ENCODE measurements at places on chromosomes 5 and 9.

DNA sequence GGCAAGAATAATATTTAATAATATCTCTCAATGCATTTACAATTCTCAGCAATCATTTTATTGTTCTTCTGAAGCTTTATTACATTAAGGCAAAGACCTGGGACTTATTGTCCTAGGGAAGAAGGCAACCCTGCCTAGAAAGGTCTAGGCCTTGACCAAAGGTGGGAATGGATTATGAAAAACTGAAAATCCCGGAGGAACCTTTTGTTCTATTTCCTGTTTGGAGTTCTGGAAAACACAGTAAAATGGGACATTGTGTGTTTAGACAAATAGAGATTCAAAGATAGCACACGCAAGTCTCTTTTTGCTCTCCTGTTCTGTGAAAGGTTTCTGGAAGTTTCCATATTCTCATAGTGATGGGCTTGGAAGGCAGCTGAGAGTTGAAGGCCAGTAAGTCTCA lies 31.1 kb downstream of the BAAT start:
- DNase-seq, result no peak

DNA sequence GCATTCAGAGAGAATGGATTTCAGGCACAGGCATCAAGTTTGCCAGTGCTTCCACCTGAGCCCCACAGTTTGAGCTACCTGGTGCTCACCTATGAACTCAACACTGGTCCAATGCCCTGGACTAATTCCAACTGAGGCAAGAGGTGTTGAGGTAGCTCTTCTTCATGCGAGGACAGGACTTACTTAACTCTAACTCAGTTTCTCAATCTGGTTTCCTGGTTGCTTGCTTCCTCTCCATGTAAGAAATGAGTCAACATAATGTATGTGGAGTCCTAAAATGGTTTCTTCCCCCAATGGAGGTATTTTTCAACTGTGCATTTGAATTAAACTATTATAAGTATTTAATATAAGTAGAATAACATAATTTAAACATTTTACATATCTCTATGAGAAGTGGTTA lies 523.6 kb upstream of the DAB2 start:
- DNase-seq, result no peak

DNA sequence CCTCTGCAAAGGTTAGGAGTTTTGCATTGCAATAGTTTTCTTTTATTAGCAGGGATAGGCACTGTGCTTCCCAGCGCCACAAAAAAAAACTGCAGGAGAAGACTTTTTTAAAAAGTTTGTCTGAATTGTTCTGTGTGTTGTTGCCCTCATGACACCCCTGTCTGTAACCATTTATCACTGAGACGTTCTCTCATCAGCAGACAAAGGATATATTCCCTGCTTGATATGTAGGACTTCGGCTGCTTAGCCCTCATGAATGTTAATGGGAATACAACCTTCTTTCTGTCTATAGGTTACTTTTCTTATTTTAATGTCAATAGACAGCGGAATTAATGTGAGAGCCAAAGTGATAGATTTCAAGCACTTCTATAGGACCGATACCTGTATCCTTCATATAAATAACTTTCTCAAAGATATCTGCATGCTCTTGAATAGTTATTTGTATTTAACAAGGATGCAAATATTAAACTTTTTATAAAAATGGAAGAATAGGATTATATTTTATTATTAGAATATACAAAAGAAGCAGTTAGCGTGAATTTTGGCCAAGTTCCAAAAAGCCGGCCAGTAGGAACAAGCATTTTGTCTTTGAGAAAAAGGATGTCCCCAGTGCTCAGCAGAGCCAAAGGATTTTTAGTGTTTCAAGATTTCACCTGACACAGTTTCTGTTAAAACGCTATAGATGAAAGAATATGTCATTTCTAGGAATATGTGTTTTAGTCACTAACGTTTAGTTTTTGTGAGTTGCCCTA lies 1.5 kb upstream of the LYSMD3 start:
- no peak for DNase-seq

- DNase-seq, result no peak
These were observed 52.6 kb upstream of the CNOT6 start for GRCh38 chr5:180441564-180442051.

GRCh38 chr5:113382731-113383130 lies 52.1 kb downstream of the TSSK1B start:
- no peak for DNase-seq

DNA sequence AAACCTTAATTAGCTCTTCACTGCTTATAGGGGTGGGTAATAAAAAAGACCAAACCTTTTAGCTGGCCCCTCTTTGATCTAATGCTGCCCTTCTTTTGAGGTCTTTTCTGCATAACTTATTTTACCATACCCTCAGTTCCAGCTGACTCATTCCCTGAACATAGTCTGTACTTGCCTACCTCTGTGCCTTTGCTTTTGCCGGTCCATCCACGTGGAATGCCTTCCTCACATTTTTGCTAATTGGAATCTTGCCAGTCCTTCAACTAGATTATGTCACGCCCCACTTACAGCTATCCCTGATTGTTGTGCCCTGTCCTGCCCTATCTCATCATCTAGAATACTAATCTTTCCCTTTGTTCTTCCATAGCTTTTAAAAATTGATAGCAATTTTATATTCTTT lies 44.2 kb downstream of the FAF2 start:
- no peak for DNase-seq

GRCh38 chr9:120758544-120758943 lies 34.7 kb downstream of the FBXW2 start:
- no peak for DNase-seq

DNA sequence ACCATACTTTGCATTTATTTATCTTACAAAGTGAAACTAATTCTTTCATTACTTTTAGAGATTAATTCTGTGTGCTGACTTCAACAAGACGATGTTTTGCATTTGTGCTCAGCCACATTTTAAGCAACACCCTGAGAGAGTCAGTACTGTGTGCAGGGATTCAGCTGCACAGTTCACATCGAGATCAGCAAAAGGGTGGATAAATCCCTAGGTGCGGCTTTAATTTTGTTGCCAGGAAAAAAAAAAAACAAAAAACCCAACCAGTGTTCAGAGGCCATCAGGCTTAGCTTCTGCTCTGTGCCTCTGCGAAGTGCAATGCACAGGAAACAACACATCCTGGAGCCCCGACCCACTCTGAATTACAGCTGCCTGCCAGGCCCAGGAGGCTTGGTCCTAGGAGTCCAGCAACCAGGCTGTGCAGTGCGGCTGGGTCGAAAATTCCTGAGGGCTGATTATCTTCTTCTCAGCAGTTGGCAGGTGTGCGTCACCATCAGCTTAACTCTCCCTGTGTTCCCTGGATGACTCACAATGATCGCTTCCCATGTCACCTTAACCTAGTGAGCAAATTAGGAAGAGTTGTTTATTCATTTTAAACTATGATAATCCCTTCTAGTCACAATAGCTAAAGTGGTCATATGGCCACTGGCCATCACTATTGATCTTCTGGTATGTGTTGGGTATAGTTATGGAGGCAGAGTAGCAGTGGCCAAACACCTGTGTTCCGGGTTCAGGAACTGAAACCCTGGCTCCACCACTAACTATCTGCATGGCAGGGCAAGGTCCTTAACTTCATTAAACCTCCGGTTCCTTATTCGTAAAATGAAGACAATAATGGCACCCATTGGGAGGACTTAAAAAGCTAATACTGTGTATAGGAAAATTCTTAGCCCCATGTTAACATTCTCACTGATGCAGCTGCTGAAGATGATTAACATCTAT lies 31.2 kb upstream of the NDUFB6 start:
- no peak for DNase-seq

DNA sequence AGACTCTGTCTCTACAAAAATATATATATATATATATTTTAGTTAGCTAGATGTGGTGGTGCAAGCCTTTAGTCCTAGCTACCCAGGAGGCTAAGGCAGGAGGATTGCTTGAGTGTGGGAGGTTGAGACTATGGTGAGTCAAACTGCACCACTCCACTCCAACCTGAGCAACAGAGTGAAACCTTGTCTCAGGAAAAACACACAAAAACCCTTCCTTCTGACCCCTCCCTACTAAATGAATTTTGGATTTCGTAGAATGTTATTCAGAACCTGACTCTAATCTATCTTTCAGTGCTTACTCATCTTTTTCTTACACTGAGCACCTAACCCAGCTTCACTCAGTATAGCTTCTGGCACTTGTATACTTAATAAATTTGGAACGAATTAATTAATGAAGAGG lies 35.2 kb upstream of the IL7R start:
- DNase-seq, result no peak

- DNase-seq, result peak; percentile 76
These were observed 43.4 kb upstream of the TMC1 start for GRCh38 chr9:72477930-72478518.

- no peak for DNase-seq
These were observed 13.6 kb downstream of the FAT2 start for GRCh38 chr5:151577566-151577965.

DNA sequence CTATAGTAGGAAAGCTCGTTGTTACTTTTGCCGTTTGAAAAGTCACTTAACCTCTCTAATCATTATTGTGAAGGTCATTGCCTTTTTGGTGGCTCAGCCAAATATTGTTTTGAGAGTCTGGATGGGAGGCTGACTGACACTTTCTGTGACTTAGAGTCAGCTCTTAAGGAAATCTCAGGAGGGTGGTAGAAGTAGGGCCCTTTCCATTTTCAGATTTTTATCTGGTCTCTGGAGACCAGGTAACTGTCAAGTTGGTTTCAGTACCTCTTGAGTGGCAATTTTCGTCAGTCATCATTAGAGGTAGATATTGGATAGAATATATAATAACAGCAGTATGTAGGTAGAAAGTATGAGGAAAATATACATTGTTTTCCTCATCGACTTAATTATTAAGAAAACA lies 23.3 kb downstream of the UGCG start:
- DNase-seq, result no peak

DNA sequence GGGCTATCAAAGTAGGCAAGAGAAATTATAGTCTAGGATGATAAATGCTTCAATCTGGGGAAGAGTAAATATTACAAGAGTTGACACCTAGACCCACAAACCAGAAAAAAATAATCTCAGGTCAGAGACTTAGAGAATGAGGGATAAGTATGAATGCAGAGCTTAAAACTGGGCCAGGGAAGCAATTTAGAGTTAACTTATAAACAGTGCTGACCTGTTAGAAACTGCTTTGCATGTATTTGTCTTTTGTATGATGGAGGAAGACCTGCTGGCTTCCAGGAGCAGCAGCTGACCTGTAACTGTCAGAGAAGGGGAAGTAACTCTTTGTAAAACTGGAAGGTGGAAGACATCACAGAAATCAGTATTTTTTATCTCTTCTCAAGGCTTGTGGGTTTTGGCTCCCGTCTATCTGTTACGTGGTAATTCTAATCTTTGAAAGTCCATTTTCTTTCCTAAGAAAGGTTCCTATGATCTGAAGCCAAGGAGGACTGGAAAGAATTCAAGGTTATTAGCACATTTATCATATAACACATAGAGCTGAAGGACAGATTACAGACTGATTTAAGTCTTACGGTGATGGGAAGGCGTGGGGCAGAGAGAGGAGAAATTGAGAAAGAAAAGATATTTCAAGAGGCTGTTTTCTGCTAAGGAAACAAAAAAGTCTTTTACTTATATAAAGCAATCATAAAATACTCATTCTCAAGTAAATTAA lies 114.7 kb upstream of the ADAMTS19 start:
- no peak for DNase-seq

DNA sequence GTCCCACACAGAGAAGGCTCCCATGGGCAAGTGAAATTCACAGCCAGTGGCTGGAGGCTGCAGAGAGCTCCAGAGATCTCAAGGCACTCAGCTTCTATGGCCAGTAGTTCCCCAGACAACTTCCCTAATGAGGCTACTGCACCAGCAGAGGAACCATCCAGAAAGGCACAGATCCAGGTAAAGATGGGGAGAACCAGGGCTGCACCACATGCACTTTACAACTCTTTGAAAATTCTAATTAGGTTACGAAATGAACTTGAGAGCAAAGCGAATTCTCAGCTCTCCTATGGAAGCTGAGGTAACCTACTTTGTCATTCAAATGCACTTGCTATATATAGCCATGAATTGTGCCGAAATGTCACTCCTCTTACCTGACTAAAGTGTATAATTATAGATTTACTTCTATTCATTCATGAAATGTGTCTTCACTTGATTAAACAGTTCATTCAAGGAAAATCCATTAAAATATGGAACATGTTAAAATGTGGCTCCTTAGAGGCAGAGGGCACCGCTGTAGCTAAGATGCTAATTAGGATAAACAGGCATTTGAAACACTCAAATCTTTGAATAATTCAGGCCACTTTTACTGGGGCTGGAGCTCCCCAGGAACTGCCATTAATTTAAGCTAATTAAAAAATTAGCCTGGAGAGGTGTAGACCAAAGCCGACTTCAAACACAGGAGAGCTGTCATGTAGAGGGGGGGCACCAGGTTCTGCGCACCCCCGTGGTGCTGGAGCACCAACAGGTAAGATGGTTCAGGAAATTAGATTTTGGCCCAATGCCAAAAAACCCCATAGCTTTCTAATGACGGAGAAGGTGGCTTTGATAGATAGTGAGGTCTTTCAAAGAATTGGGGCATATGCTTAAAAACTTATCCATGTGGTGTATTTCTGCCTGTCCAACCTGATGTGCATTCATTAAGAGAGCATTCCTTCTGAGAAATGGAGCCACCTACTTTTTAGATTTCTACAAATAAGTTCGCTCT lies 204.1 kb downstream of the GABBR2 start:
- no peak for DNase-seq

GRCh38 chr9:129355631-129356030 lies 177.6 kb upstream of the IER5L start:
- no peak for DNase-seq

DNA sequence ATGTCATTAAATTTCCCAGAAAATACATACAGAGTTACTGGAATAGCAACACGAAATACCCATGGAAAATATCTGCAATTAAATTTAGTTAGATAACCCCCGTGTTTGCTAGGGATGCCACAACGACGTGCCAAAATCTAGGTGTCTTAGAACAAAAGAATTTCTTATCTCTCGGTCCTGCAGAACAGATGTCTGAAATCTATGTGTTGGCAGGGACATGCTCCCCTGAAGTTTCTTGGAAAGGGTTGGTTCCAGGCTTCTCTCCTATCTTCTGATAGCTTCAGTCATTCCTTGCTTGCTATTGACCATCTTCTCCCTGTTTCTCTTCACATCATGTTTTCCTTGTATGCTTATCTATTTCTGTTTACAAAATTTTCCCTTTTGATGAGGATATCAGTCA lies 1067.0 kb downstream of the CDH18 start:
- no peak for DNase-seq
